ENCODE measurements at places on chromosomes 12 and 14. TPM values are rescaled to one million over a fixed set of nuclear protein-coding genes. Genes with fewer than 3 reads are reported as not detected.
A peak's percentile ranks its signal among the peaks of the same experiment; 100 is the strongest.

DNA sequence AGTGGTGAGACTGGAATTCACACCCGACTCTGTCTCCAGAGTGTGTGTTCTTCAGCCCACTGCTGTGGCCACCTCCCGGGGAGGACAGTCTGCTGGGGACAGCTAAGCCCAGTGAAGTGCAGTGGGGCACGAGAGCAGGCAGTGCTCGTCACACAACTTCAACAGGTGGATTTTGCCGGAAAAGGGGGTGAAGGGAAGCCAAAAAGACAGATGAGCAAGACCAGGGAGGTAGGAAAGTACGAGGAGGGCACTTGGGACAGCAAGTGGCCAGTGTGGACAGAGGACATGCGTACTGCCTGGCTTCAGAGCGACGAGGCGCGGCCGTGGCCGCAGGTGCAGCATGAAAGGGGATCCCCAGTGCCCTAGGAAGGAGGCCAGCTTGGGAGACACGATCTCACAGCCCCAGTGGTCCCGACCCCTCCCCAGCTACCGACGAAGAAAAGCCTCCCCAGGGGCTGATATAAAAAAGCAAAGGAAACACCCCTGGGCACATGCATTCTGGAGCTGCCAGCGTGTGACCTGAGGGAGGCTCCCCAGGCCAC is 96.1 kb downstream of the FBXL14 start:
- DNase-seq, result no peak

GRCh38 chr14:96195441-96196081 is 9.1 kb upstream of the BDKRB2 start:
- DNase-seq, result no peak

GRCh38 chr12:5166976-5167375 is 123.3 kb downstream of the KCNA5 start:
- DNase-seq, result peak; percentile 88

GRCh38 chr12:23083267-23083666 is 458.3 kb downstream of the ETNK1 start:
- peak; percentile 64 for DNase-seq

The FBXO34 gene
- 8.9 TPM for total RNA-seq

DNA sequence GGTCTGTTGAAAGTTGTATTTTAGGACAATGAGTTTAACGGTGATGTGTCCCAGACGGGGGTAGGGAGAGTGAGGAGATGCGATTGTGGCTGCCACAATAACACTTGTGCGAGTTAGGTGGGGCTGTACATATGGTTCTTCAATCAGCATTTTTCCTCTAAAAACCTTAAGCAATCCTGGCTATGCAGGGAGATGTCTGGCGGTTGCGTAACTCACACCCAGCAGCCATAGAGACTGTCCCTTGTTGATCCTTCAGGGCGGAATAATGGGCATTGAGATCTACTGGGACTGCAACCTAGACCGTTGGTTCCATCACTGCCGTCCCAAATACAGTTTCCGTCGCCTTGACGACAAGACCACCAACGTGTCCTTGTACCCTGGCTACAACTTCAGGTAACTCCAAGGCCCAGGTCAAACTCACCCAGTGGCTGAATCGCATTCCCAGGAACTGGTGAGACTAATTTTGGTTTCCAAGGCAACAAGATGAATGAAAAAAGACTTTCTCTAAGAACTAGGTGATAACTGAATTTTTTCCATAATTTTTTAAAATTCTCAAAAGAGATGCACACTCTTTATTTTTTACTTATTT is 34.6 kb downstream of the P2RX7 start:
- peak; percentile 30 for DNase-seq

Data from GM23248 (cell line).